Activated CD4-positive, alpha-beta T cell treated with anti-CD3 and anti-CD28 coated beads, Interleukin-2, Interleukin-4, amounts not matched to agents 100 ng/mL and 50 ng/mL, durations not matched to agents 16 hours and 8 hours (primary cell): ENCODE measurements at places on chromosomes 11 and 22.

GRCh38 chr11:73645121-73645969 lies 1.0 kb upstream of the PLEKHB1 start:
- no peak for DNase-seq

DNA sequence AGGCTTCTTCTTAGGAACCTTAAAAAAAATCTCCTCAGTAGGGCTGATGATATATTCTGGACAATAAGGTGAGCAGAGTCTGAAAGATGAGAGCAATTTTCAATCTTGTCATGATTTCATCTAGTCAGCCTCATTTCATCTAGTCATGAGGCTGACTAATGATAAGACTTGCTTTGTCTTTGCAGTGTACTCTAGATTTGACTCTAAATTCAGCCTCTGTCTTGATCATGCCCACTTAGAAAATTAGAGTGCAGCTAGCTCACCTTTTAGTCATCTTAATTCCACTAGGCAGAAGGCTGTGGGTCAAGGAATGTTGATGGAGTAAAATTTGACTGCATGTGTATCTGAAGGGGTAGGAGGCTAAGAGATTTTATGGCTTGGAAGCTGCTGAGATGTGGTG lies 5.5 kb downstream of the EHF start:
- DNase-seq = peak; percentile 23

GRCh38 chr11:11882539-11882938 lies 40.8 kb downstream of the USP47 start:
- no peak for DNase-seq

- no peak for DNase-seq
Measured at GRCh38 chr11:134040386-134041302, 28.2 kb upstream of the JAM3 start.

- DNase-seq = no peak
Measured at GRCh38 chr11:8002676-8003075, 15.5 kb downstream of the EIF3F start.

DNA sequence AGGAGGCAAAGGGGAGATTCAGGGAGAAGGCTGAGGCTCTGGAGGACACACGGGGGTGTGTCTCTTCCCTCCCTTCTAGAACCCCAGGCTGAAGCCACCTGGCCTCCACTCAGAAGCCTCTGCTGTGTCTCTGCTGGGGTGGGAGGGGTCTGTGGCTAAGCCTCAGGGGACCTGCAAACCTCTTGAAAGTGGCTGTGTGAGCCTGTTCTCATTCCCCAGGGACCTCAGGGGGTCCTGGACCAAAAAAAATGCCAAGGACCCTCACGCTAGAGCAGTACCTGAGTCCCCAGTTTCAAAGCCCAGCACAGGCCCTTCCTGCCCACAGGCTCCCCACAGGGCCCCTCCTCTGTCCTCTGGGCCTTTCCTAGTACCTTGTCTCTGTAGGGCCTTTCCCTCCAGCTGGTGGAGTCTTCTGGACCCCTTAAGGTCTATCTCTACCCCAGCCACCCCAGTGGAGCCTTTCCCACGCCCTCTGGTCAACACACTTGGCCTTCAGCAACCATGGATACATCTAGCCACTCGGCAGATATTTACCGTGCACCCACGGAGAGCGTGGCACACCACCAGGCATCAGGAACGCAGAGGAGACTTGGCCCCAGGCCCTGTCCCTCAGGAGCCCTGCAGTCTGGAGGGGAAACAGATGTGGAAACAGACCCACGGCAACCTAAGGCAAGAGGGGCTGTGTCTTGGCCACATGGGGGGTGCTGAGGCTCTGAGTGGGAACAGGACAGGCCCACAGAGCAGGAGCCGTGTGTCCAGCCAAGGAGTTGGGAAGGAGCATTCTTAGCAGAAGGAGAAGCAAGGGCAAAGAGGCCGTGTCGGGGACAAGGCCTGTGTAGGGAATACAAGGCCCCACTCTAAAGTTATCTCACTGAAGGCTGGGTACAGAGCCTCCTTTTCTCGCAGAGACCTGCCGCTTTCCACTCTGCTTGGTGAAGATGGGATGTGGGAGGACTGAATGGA lies 18.5 kb downstream of the PLA2G6 start:
- no peak for DNase-seq

- no peak for DNase-seq
Measured at GRCh38 chr22:19138217-19139000, 6.0 kb downstream of the ESS2 start.

GRCh38 chr11:12020546-12020945 lies 12.1 kb upstream of the DKK3 start:
- no peak for DNase-seq

- DNase-seq = peak; percentile 64
Measured at GRCh38 chr11:128522943-128523518, 64.3 kb downstream of the ETS1 start.

- DNase-seq = no peak
Measured at GRCh38 chr11:128929468-128929867, 13.2 kb downstream of the TP53AIP1 start.

DNA sequence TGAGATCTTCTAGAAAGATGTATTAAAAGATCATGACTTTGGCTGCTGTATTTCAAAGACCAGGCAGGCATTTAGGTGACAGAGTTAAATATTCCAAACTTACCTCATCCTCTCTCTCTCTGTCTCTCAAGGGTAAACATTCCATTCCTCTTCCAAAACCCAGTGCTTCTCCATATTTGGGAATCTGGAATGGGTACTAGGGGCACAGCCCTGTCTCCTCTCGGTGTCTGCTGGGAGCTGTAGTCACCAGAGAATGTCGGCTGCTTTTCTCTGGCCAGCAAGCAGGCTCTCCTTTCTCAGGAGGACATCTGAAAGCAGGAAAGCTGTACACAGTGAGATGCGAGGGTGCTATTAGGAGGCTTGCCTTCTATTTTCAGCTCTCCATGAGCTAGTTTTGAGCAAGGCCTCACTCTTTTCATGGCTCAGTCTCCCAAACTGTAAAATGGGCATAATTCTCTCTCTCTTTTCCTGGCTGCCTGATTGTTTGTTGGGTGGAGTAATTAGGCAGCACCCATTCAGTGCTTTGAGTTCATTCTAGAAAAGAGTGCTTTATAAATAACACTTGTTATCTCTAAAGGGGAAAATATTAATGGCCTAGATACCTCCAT lies 9.3 kb upstream of the PEX26 start:
- no peak for DNase-seq

GRCh38 chr11:75508051-75508561 lies 17.6 kb downstream of the GDPD5 start:
- DNase-seq = peak; percentile 42
